ENCODE measurements at places on chromosomes 3 and 15. TPM values are rescaled to one million over a fixed set of nuclear protein-coding genes. Genes with fewer than 3 reads are reported as not detected.

The SLC26A6 gene
- 41.3 TPM for total RNA-seq

The GOLGA8H gene
- total RNA-seq: 0.34 TPM

The ZNF660 gene
- total RNA-seq: 1.0 TPM

DNA sequence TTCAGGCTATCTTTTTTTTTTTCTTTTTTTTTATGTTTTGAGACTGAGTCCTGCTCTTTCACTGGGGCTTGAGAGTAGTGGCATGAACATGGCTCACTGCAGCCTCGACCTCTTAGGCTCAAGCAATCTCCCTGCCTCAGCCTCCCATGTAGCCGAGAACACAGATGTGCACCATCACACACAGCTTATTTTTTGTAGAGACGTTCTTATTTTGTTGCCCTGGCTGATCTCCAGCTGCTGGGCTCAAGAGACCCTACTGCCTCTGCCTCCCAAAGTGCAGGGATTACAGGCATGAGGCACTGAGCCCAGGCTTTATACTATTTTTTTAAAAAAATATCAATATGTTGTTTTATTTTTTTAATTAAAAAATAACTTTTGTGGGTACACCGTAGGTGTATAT, 467.3 kb downstream of the CADM2 start:
- no peaks in the 10 kb centered on the region for H3K36me3 ChIP-seq
- no peak overlapping the region for H3K4me3 ChIP-seq
- no peaks in the 10 kb centered on the region for H3K4me1 ChIP-seq
- H3K27ac ChIP-seq: no peak overlapping the region
- no peak for DNase-seq

GRCh38 chr15:26937134-26937533, 33.8 kb upstream of the GABRG3 start:
- no peak overlapping the region for H3K27ac ChIP-seq
- H3K36me3 ChIP-seq: no peaks in the 10 kb centered on the region
- H3K4me3 ChIP-seq: no peak overlapping the region
- no peaks in the 10 kb centered on the region for H3K4me1 ChIP-seq

DNA sequence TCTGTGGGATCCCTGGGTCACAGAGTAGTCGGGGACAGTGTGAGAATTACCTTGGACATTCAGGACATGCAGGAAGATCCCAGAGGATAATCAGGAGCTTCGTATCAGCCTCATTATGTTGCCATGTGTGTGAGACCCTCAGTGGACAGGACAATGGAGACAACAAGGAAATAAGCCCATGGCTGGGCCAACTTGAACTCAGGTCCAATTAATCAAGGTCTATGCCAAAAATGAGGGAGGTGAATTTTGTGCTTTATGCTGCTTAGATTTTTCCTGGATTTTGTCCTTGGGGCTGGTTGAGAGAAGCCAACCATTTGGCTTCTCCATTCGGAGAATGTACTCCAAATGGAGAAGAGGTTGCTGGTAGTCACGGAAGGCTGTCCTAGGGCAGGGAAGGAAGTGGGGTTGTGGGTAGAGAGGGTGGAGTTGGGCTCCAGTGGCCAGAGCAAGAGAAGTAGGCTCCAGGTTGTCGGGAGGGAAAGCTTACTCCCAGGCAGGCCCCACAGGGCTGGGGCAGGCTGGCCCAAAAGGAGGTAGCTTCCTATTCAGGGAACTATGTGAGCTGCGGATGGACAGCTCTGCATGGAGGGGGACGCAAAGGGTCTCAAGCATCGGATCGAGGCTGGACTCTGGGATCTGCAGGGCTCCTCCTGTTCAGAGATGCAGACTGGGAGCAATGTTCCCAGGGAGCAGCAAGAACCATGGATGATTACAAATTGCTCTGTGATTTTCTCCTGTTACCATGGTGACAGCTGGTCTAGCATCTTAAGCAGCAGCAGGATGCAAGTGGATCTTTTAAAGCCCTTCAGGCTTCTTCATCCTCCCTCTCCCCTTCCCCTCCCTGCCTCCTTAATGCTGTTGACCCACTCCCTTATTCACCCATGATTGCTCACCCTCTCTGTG, 91.1 kb downstream of the WNT7A start:
- no peaks in the 10 kb centered on the region for H3K4me1 ChIP-seq
- no peaks in the 10 kb centered on the region for H3K36me3 ChIP-seq
- peaks cover 2% of the 10 kb centered on the region for H3K27me3 ChIP-seq
- H3K27ac ChIP-seq: no peak overlapping the region

DNA sequence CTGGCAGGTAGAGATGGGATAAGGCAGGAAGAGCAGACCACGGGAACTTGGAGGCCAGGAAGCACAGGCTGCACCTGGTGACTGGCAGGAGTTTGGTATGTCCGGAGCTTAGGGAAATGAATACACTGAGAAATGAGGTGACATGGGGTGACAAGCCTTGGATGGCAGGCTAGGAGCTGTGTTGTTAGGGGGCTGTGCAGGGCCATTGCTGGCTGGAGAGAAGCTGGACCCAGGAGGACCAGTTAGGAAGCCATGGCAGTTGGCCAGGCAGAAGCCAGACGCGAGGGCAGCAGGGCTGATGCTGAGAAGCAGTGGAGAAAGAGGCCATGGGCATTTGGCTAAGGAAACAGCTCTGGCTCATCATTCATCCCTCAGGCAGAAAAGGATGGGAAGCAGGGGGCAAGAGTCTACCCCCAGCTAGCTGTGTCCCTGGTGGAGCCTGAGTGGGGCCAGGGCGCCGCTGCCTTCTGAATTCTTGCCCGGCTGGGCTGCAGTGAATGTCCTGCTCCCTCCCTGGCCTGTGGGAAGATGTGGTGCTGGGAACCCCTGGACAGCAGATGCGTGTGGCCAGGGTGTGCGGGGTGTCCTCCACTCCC, 255.8 kb downstream of the FAM43A start:
- no peaks in the 10 kb centered on the region for H3K4me1 ChIP-seq
- DNase-seq: no peak
- peaks cover 5% of the 10 kb centered on the region for H3K27me3 ChIP-seq

DNA sequence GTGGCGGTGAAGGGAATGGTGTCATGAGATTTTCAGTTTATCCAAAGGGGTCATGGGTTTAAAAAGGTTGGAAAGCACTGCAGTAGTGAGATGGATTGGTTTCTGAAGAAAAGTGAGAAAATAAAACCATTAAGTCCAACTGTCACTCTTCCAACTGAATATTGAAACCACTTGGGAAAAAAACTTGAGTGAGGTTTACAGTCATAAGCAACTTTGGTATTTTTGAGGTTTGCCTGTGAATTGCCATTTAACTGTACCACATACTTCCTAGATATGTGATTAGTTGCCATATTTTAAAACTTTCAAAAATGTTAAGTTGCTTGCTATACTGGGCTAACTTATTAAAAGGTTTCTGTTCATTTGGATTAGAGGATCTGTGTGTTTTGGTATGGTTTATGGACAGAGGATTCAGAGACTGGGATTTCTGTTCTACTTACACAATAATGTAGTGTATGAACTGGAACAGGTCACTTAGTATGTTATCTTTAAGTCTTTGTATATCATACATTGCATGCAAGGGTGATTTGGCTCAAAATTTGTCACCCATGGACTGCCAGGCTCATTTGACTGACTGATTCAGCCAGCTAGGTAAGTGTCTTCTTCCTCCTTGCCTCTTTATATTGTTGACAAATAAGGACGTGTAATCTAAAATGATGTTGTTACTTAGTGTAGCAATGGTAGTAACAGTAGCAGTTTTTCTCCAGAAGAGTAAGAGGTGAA, 201.4 kb upstream of the EOMES start:
- no peak for DNase-seq
- H3K4me3 ChIP-seq: no peak overlapping the region
- no peak overlapping the region for H3K27ac ChIP-seq
- peaks cover 31% of the 10 kb centered on the region for H3K4me1 ChIP-seq

- H3K27me3 ChIP-seq: no peaks in the 10 kb centered on the region
- peaks cover 69% of the 10 kb centered on the region for H3K36me3 ChIP-seq
- peaks cover 4% of the 10 kb centered on the region for H3K4me1 ChIP-seq
- H3K27ac ChIP-seq: no peak overlapping the region
- no peak overlapping the region for H3K4me3 ChIP-seq
These were observed 166.6 kb upstream of the BHLHE40 start for GRCh38 chr3:4812591-4812990.

GRCh38 chr3:30122359-30122758, 484.0 kb upstream of the TGFBR2 start:
- no peaks in the 10 kb centered on the region for H3K4me1 ChIP-seq
- no peak overlapping the region for H3K27ac ChIP-seq
- H3K27me3 ChIP-seq: no peaks in the 10 kb centered on the region
- H3K4me3 ChIP-seq: no peak overlapping the region

Measured in activated CD8-positive, alpha-beta T cell treated with anti-CD3 and anti-CD28 coated beads for 36 hours (primary cell).